Stimulated activated CD8-positive, alpha-beta memory T cell treated with anti-CD3 and anti-CD28 coated beads, Interleukin-15, amount 100 ng/mL, for 24 hours (primary cell): ENCODE measurements at places on chromosomes 2 and 18.

DNA sequence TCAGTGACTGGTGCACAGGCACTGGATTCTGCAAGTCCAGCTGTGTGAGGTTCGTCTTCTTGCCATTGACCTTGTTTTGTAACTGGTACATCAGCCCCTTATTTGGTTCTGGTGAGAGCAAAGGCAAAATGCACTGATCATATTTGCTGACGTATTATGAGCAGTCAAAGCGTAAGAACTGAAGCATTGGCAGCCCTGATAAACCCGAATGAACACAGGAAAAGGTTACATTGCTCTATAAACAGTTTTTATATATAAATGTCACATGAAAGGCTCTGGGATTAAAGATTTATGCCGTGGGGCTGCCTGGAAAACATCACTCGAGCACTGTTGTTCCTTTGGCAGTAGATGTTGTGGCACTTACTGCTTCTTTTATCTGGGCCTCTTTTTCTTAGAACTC lies 167.9 kb downstream of the IRS1 start:
- DNase-seq = no peak

DNA sequence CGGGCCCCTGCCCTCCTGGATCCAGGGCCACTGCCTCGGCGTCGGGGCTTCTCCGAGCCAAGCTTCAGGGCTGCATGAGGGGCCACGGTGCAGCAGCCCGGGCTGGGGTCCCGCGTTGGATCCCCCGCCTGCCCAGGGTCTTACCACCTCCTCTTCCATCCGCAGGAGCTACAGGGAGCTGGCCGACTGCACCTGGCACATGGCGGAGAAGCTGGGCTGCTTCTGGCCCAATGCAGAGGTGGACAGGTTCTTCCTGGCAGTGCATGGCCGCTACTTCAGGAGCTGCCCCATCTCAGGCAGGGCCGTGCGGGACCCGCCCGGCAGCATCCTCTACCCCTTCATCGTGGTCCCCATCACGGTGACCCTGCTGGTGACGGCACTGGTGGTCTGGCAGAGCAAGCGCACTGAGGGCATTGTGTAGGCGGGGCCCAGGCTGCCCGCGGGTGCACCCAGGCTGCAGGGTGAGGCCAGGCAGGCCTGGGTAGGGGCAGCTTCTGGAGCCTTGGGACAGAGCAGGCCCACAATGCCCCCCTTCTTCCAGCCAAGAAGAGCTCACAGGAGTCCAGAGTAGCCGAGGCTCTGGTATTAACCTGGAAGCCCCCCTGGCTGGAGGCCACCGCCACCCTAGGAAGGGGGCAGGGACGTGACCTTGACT lies 52.1 kb downstream of the RAMP1 start:
- no peak for DNase-seq

- no peak for DNase-seq
Observed at GRCh38 chr2:27960237-27960912, 69.8 kb downstream of the BABAM2 start.

DNA sequence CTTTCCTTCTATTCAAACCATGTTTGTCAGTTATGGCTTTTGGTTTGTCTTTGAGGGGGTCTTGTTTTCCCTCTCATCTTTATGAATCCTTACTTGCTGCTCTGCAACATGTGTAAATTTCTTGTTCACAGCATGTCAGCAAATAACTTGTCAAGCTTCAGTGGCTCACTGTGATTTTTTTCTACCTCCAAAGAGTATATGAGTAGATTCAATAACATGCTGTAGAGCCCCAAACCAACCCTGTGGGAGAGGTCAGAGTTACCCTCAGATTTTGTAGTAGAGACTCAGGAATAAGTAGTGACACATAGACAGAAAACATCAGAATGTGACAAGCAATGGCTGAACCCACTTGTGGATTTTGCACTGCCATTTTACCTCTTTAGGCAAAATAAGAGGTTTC lies 121.6 kb downstream of the PLCL1 start:
- DNase-seq = no peak

DNA sequence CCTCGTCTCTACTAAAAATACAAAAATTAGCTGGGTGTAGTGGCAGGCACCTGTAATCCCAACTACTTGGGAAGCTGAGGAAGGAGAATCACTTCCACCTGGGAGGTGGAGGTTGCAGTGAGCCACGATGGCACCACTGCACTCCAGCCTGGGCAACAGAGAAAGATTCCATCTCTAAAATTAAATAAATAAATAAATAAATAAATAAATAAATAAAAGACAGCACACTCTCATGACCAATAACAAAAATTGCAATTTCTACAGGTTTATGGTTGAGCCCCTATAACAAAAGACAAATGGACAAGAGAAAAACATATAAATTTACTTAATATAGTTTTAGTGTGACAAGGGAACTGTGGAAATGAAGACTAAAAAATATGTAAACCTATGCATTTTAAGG lies 384.1 kb downstream of the CDH19 start:
- no peak for DNase-seq

DNA sequence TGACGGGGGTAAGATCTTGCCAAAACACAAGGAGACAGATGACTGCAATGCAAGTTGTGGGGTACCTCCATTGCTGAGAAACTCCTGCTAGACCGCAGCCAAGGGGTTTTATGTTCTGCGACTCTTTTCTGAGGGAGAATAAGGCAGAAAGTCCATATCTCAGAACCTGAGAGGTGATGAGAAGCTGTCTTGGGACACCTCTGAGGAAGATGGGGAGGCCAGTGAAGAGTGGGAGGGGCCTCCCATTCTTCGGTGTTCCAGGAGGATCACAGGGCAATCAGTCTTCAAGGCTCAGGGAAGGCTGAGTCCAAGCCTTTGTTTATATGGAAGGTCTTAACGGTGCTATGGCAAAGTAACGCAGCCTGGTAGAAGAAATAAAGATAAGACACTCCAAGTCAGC lies 18.0 kb downstream of the CYP27A1 start:
- DNase-seq = no peak

DNA sequence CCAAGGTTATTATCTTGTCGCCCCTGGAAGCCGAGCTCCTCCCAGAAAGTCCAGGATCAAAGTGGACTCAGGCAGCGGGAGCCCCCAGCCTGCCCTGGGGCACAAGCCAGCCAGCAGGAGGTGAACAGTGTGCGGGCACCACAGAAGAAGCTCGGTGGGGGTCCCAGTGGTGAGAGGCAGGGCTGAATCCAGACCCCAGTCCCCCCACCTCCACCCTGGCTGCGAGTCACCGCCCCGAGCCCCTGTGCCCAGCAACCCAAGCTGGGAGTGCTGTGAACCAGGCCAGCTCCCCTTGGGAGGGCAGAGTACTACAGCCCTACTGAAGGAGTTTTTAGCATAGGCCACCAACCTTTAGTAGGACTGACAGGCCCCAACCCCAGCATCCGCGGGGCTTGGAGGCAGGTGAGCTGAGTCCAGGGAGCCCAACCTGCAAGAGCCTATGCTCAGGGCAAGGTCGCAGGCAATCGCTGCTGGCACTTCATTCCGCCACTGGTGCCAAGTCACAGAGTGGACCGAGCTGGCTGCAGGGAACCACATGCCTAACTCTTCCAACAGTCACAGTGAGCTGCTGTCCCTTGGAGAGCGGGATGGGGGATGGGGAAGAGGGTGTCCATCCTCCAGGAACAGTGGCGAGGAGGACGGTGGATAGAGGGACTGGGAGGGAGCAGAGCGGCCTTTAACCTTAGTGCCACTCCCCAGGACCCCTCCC lies 3.0 kb downstream of the PIEZO2 start:
- DNase-seq = no peak

GRCh38 chr2:204667990-204668389 lies 122.7 kb downstream of the PARD3B start:
- DNase-seq = no peak

DNA sequence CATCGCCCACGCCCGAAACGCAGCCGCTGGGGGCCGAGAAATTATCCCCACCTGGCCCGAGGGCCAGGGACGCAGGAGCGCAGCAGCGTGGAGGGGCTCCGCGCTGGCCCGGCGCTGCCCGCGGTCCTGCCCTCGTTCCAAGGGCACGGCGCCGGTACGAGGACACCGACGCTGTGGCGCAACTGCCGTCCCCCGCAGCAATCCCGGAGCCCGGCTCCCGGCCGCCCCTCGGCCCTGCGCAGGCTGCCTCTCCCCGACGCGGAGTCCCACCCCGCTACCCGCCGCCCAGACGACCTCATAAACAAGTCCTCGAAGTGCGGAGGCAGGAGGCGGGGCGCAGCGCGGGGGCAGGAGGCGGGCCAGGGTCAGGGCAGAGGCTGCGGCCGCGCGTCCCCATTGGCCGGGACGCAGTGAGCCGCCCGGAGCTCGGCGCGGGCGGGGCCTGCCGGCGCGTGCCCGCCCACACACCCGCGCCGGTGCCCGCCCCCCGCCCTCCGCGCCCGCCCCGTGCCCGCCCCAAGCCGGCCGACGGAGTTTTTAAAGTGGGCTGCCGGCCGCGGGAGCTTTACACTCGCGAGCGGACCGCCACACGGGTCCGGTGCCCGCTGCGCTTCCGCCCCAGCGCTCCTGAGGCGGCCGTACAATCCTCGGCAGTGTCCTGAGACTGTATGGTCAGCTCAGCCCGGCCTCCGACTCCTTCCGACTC lies at the start of gene EPAS1:
Gene EPAS1, plus strand, starts transcription at position 568 of the 706 bp plus-strand sequence. CDS start 505 bp downstream, outside the sequence.
- DNase-seq = peak; percentile 38

DNA sequence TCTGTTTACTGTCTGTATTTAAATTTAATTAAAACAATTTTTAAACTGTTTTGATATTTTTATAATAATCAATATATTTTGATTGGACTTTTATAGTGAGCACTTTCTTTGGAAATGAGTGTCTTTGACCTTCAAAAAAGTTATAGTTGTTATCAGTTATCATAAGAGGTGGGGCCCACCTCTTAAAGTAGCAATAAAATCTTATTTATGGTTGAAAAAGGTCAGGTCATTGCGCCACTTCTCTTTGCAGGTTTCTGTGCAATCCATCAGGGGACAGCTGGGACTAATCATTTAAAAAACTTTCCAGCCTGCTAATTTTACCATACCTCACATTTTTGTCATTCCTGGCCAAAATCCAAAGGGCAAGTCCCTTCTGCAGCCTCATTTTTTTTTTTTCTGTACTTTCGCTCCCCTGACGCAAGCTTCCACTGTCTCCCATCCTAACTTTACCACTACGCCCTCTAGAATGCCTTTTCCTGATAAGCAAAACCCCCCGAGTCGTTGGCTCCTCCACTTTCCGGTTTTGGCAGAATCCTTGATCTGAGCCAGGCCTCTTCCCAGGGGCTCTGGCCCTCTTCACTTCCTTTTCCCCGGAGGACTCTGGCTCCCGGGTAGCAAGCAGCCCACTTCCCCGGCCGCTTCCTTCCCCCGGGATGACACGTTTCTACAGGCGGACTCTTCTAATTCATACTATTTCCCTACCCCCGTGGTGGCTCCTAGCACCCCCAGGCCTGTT lies 1.1 kb upstream of the SEH1L start:
- DNase-seq = no peak

DNA sequence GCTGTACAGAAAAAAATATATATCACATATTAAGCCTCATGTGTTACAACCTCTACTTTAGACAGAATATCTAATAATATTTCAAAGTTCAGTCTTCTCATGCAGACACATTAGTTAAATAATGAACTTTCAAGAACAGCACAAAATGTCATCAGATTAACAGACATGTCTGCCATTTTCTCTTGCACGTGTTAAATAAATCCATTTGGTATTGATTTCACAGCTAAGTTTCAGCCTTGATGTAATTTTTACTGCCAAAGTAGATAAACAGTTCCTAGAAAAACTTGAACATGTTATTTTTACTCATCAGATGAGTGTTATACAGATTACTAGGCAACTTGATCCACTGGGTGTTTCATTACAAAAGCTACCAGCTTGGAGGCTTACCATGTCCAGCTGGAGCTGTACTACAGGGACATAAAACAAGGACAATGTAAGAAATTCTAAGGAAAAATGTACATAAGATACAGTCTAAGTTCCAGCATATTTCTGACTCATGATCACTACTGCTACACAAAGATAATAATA lies 290.7 kb upstream of the DDX18 start:
- DNase-seq = no peak

- no peak for DNase-seq
Observed at GRCh38 chr2:144015655-144016245, 504.2 kb downstream of the ZEB2 start.

DNA sequence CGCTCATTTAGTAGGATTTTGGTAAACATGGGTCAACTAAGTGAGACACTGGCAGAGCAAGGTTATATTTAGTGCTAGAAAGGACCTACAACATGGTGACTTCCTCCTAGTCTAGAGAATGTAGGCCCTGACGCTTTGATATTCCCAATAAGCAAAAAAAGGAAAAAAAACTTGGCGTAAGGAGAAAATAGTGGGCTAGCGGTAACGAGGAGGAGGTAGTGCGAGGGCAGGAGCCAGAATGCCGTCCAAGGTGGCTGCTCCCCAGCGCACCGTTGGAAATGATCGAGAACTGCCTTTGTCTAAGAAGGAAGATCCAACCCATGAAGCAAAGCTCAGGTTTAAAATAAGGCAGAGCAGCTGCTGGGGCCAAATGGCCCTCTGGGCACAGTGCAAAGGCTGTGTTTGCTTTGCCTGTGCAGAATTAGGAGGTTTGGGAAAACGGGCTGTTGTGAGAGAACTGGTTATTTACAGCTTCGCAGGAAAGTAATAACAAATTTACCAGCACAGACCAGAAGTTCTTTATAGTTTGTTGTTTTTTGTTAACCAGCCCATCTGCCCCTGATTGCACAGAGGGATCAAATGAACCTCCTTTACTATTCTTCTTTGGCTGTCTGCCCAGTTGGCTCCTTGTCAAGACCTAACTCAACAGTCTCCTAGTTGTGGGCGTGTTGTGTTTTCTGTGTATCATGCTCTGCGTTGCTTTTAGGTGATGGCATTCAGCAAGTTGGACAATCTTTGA lies 86.6 kb downstream of the ITGB1BP1 start:
- no peak for DNase-seq

DNA sequence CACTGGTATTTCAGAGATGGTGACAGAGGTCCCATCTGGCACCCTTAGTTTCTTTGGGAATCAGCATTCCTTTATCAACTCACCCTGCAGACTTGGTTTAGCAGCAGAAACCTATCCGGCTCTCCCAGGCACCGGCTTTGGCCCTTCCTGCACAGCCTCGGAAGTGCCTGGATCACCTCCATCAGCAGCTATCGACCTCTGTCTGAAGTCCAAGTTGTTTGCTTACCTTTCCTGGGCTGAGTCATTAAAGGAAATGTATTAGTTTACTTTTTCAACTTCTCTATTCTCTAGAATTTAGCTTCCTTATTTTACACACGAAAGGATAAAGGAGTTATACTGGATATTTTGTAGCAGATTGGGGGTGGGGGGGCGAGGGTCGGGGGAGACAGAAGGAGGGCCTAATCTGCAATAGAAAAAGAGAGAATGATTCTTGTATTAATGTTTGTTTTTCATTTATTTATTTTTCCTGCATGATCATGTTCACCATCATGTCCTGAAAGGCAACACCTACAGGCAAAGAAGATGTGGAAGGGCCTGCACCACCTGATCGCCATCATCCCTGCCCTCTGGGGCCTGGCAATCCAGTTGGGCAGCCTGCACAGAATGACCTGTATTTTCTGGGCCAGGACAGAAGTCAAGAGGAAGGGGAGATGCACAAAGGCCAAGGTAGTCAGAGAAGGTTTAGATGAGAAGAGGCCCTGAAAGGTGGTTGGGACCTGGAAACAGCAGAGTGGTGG lies 22.1 kb upstream of the MAT2A start:
- no peak for DNase-seq

GRCh38 chr2:174442546-174443510 lies 44.0 kb downstream of the GPR155 start:
- no peak for DNase-seq

GRCh38 chr2:74632939-74633312 lies 15.2 kb downstream of the M1AP start:
- no peak for DNase-seq
